ENCODE measurements at places on chromosomes 5 and 9.

GRCh38 chr9:34568774-34569173 lies 20.8 kb downstream of the CNTFR start:
- DNase-seq: no peak

- DNase-seq: no peak
Observed at GRCh38 chr9:137986268-137987099, 108.9 kb downstream of the CACNA1B start.

DNA sequence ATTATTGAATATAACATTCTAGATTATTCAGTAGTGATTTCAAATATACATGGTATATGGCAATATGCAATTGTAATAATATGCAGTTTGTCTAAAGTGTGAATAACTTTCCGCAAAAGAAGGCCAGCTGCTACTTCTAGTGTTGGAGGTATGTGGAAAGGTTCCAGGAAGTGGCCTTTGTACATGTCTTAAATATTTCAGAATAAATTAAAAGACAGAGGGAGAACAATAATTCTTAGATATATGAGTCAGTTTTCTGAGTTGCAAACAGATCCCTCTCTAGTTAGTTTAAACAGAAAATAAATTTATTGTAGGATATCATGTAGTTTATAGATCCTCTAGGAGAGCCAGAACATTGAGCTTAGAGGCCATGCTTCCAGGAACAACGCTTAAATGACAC lies 210.8 kb upstream of the ELL2 start:
- no peak for DNase-seq

DNA sequence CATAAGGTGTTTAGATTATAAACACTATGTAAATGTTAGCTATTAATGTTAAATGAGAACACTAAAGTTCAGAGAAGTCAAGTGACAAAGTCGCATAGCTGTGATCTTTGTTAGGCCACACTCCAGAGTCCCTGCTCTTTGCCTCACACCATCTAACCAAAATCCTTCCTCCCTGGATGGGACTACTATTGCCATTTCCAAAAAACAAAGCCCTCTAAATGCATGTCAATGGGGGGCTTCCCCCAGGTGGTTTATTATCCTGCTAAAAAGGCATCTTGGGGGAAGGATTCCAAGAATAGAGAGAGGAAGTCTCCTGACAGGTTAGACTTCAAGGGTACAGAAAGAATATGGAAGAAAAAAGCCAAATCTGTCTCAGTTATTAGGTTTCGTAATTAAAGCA lies 10.4 kb downstream of the NR6A1 start:
- no peak for DNase-seq

- DNase-seq: no peak
Observed at GRCh38 chr9:76433836-76434235, 25.1 kb upstream of the GCNT1 start.

GRCh38 chr5:1174122-1174936 lies 27.1 kb upstream of the SLC6A19 start:
- DNase-seq: no peak

DNA sequence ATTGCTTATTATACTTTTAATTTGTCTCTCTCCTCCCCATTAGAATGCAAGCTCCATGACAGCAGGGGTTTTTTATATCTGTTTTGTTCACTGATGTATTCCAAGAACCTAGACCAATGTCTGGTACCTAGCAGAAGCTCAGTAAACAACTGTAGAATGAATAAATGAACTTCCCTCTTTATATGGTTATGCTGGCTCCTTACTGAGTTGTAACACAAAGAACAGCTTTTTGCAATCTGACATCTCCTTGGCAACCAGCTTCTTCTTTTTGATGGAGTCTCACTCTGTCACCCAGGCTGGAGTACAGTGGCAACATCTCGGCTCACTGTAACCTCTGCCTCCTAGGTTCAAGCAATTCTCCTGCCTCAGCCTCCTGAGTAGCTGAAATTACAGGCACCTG lies 13.6 kb downstream of the TRMO start:
- DNase-seq: no peak

- no peak for DNase-seq
Observed at GRCh38 chr9:138007566-138007917, 130.0 kb downstream of the CACNA1B start.

DNA sequence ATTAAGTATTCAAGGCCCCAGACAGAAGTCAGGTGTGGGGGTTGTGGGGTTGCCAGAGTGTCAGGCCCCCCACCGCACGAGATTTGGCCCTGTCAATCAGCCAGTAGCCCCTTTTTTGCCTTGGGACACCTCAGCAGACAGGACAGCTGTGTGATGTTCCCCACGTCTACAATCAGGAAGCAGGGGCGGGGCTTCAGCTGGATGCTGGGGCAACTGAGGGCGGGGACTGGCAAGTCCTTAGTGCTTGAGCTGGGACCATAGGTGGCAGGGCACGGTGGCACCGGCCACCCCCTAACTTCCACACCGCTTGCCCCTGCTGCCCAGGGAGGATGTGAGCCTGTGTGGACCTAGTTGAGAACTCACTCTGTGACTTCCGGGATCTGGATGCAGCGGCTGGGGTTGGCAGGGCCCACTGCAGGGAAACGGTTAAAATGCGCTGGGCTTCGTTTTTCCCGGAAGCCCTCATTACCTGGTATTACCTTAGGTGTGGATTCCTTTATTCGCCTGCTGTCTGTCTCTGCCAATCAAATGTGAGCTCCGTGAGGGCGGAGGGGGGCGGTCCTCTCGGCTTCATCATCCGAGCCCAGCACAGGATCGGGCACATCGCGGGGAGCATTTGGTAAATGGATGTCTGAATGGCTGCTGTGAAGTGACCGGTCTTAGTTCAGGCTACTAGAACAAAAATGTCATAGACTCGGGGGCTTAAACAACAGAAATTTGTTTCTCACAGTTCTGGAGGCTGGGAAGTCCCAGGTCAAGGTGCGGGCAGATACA lies 7.5 kb upstream of the GTF3C5 start:
- no peak for DNase-seq

- no peak for DNase-seq
Observed at GRCh38 chr9:135990468-135991429, 29.6 kb upstream of the UBAC1 start.

GRCh38 chr9:18585996-18586395 lies 112.0 kb downstream of the ADAMTSL1 start:
- no peak for DNase-seq

DNA sequence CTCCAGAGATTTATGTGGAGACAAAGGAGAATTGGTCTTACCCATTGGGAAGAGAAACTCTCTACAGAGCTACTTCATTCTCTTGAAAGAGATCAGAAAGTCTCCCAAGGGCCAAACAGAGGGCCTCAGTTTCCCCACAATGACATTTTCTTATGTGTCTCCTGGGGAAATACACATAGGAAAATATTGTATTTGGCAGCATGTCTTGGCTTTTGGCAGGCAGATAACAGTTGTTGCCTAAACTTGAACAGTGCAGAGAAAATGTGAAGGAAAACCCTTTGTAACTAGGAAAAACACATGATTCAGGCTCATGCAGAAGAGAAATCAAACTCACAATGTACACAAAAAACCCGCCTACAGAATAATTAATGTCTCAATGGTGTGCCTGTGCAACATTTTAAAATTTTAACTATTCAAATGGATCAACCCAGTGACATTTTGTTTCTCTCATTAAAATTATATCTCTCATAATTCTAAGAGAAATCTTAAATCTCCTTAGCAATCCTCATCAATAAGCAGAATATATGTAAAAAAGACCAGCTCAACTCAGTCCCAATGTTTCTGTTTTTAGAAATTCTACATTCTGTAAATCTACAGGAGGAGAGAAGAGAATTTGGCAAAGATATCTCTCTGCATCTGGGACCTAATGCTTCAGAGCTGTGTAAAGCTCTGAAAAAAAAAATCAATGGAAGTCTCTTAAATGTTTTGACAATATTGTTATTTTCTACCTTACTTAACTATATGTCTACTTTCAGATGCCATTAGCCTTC lies 205.1 kb downstream of the ADAMTSL1 start:
- no peak for DNase-seq

- no peak for DNase-seq
Observed at GRCh38 chr5:169300468-169301385, at the start of gene SLIT3. SLIT3 (minus strand) TSS chr5:169301139; CDS start chr5:169300709, 430 bp downstream.

DNA sequence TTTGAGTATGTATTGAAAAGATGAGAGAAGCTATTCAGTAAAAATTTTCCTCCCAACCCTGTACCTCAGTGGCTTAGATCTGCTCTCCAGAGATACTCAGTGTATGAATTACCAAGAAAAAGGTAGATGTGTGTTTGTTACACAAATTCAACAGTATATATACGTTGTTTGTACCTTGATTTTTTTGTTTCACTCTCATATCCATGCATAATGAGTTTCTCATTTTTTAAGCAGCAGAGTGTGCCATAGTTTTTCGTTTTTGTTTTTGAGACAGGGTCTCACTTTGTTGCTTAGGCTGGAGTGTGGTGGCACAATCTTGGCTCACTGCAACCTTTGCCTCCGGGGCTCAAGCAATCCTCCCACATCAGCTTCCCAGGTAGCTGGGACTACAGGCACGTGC lies 77.7 kb downstream of the RAB24 start:
- no peak for DNase-seq

- no peak for DNase-seq
Observed at GRCh38 chr5:54398191-54398590, 57.3 kb upstream of the HSPB3 start.

DNA sequence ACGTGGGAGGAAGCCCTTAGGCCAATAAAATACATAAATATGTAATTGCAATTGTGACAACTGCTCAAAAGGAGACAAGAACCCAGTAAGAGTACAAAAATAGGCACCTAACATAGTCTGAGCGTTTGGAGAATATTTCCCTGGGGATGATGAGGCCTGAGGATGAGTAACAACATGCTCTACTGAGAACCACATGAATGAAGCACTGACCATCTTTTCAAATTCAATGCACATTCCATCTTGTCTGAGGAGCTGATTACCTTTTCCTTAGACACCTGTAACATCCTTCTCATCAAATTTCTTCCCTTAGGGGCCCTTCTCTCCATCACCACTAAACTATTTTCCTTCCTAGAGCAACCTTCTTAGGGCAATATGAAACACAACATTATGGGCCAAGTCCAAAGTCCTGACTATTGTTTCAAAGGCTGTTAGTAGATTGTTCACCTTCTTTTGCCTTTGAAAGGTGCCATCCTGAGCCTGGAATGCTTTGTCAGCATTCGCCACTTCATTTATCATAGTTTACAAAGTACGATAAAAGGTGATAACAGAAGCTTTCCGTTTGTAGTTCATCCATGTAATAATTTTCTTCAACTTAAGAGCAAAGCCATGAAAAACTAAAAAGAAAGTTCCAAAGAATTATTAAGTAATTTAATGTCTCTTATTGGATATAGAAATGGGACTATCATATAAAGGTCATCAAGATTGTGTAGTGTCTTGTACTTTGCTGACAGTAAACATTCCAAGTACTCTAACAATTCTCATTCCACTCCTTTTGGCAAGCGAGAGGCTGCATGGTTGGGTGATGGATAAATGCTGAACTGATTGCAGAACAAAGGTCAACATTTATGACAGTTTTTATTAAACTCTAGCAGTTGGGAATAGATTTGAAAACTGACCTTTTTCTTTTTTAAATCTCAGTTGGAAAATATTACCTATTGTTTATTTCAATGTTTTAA lies 471.3 kb downstream of the PDE4D start:
- no peak for DNase-seq

- no peak for DNase-seq
Observed at GRCh38 chr5:7878381-7878873, 9.5 kb downstream of the MTRR start.

DNA sequence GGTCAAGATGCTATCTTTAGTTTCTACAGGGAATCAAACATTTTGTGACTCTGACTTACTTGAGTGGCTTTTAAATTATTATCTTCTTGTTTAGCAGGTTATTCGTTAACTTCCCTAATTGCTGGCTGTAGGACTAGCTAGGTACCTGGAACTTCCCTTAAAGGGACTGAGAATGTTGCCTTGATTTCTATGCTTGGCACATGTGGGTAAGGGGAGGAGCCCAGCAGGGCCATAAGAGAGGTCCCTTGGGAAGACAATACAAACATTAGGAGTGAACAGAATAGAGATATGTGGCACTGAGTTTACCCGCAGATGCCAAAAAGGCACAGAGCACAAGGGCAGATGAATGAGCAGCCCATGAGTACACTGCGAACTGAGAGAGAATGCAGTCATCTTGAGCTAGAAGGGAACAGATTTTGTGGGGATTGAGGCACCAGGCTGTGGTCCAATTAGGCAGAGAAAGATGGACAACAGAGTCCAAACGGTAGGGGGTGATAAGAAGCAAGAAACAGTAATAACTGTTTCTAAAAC lies 9.8 kb downstream of the CKMT2 start:
- no peak for DNase-seq

DNA sequence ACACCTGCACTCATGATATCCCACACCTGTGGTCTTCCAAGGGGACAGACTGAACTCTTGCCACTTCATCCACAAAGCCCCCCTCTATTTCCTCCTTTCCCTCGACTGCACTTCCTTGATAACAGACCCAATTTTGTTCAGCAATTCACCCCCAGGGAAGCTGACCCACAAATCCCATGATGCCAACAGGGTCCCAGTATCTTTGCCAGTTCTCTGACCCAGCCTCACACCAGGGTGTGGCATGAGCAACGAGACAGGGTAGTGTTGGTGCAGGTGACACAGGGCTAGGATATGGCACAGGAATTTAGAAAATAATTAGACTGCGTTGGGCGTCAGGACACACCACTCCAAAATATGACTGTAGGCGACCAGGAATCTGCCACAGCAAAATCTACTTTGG lies 30.2 kb upstream of the KCNIP1 start:
- no peak for DNase-seq

DNA sequence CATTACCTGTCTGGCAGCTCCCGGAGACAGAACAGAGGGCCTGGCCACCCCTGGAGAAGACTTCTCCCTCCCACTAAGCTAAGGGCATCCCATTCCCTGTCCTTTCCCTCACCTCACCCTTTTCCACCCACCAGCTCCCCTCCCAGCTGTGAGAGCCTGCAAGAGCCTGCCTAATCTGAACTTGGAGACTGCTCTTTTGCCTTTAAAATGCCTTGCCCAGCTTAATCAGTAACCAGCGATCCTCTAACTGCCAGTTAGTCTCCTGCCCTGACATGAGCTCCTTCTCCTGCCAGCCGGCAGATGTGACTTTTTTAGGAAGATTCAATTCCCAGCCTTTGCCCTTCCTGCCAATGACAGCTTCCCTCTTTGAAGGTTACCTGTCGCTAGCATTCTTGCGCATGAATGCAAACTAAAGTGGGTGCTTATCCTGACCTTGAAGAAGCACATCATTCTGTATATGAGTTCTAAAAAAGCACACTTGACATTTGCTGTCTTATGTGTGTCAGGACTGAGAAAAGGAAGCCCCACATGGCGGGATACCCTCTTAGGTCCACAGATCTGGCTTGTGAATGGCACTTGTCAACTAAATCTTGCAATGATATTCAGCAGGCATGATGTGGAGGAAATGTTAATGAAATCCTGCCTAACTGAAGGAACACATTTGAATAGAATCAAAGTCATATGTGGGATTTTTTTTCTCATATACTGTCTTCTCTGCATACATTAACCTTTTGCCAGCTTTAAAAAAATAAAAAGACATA lies 411.2 kb upstream of the SLC30A5 start:
- no peak for DNase-seq

Data from cortex of kidney (tissue), 1 donor.